ENCODE measurements at places on chromosomes 4 and X.
A peak's percentile ranks its signal among the peaks of the same experiment; 100 is the strongest.

DNA sequence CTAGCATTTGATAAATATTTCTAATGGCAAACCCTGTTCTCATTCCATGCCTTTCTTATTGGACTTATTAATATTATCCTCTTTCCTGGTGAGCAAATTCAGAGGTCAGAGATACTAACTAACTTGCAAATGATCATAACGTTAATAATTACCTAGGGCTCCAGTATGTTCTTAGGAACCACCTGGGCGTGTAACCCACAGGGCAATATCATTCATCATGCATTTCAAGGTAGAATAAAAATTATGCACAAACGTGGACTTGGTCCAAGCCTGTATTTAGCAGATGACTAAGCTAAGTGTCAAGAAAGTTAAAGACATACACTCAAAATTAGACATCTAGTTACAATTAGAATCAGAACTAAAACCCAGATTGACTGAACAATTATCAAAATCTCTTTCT is 850.1 kb downstream of the TRIML1 start:
- no peak overlapping the region for H3K4me3 ChIP-seq
- H3K27me3 ChIP-seq = no peaks in the 10 kb centered on the region
- no peak overlapping the region for H3K27ac ChIP-seq
- no peaks in the 10 kb centered on the region for H3K36me3 ChIP-seq
- peaks cover under 1% of the 10 kb centered on the region for H3K4me1 ChIP-seq

- H3K27ac ChIP-seq = no peak overlapping the region
- DNase-seq = no peak
- H3K27me3 ChIP-seq = no peaks in the 10 kb centered on the region
- peaks cover 8% of the 10 kb centered on the region for H3K36me3 ChIP-seq
These were observed 578.9 kb upstream of the FAT1 start for GRCh38 chr4:187302457-187303150.

DNA sequence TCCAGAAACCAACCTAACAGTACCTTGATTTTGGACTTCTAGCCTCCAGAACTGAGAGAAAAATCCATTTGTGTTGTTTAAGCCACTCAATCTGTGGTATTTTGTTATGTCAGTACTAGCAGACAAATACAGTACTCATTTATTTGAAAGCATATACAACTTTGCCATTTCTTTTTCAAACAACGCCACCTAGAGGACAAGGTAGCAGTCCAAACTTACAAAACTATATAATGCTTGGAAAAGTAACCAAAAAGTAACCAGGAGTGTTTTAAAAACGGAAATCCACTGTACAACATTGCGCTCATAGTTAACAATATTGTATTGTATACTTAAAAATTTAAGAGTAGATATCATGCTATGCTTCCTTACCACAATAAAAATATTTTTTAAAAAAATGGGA is 37.0 kb upstream of the FGF13 start:
- H3K36me3 ChIP-seq = no peaks in the 10 kb centered on the region
- DNase-seq = no peak
- no peak overlapping the region for H3K4me3 ChIP-seq

DNA sequence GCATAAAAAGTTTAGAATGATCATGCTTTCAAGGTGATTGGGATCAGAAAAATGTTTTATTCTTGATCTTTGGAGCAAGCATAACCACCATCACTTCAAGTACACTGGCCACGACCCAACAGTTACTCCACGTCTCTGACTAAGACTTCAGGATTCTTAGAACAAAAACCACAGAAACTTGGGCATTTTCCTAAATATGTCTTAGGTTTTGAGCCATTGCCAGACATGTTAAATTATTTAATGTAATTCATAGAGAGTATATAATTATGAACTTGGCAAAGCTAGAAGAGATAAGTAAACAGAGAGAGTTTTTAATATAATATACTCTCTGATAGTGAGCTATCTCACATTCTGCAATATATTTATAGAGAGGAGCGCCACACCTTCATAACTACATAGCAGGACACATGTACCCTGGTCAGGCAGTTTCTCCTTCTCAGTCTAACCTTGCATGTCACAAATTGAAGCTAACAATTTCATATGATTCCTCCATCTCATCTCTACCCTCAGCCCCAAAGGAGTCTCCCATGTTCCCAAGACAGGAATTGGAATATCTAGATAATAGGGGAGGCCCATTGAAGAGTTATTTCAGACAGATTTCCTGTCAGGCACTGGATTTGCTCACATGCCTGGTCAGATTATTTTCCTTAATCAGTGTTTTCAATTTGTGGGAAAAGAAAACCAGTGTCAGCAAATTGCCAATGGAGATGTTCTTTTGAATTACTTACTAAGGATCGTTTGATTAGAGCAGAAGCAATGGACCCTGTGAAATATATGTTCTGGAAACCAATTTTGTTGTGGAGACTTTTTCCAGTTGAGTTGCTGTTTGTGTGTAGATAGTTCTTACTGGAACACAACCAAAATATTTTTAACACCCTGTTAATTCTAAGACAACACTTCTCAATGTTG is 61.7 kb upstream of the GUCY1A1 start:
- no peaks in the 10 kb centered on the region for H3K36me3 ChIP-seq
- no peaks in the 10 kb centered on the region for H3K27me3 ChIP-seq
- no peak overlapping the region for H3K4me3 ChIP-seq
- no peaks in the 10 kb centered on the region for H3K4me1 ChIP-seq
- no peak overlapping the region for H3K27ac ChIP-seq

- H3K27ac ChIP-seq = no peak overlapping the region
- H3K36me3 ChIP-seq = peaks cover 3% of the 10 kb centered on the region
- no peak overlapping the region for H3K4me3 ChIP-seq
- no peak for DNase-seq
These were observed 19.3 kb downstream of the NEK1 start for GRCh38 chr4:169593050-169593560.

- H3K4me1 ChIP-seq = peaks cover 8% of the 10 kb centered on the region
- no peak overlapping the region for H3K27ac ChIP-seq
- H3K36me3 ChIP-seq = no peaks in the 10 kb centered on the region
- H3K4me3 ChIP-seq = no peak overlapping the region
- no peak for DNase-seq
These were observed 120.0 kb upstream of the MAB21L2 start for GRCh38 chr4:150461957-150462356.

- no peak for DNase-seq
- H3K4me1 ChIP-seq = no peaks in the 10 kb centered on the region
- H3K27me3 ChIP-seq = no peaks in the 10 kb centered on the region
- no peak overlapping the region for H3K4me3 ChIP-seq
These were observed 212.8 kb downstream of the GPAT3 start for GRCh38 chr4:83748711-83749110.

DNA sequence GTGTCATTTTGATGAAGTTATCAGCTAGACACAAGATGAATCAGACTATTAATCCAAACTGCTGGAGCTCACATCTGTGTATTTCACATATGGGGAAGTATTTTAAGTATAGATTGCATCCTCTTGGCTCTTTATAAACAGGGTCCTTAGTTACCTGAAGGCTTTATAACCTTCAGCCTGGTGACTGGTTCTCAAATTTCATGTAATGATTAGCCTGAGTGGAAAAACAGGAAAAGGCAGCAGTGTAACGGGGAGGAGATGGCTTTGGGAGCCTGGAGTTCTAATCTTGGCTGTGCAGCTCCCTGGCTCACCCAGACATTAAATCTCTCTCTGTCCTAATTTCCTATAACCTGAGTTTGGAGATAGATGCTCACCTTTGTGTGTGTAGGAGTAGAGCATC is 103.8 kb upstream of the HPF1 start:
- H3K4me1 ChIP-seq = no peaks in the 10 kb centered on the region
- H3K36me3 ChIP-seq = no peaks in the 10 kb centered on the region
- no peak overlapping the region for H3K4me3 ChIP-seq
- no peak overlapping the region for H3K27ac ChIP-seq
- DNase-seq = no peak

GRCh38 chrX:109858602-109859341 is 125.7 kb upstream of the ACSL4 start:
- H3K27ac ChIP-seq = no peak overlapping the region
- DNase-seq = no peak
- H3K4me3 ChIP-seq = no peak overlapping the region
- H3K36me3 ChIP-seq = no peaks in the 10 kb centered on the region

GRCh38 chrX:9108054-9108453 is 74.1 kb upstream of the FAM9B start:
- H3K36me3 ChIP-seq = no peaks in the 10 kb centered on the region
- DNase-seq = no peak

DNA sequence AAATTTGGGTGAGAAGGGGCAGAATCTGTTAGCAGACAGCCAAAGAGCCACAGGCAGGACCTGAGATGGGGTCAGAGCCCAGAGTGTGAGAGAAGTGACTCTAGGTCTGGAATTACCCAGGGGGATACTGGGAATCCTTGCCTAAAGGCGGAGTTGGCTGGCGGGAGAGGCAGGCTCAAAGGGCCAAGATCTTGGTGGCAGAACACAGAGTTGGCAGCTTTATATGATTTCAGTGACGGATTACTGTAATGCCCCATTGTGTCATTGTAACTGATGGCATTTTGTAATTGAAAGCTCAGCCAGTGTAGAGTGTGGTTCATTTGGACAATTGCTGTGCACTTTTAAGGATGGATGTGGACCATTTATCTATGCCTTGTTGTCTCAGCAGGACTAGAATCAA is 77.3 kb downstream of the SMIM20 start:
- peaks cover 4% of the 10 kb centered on the region for H3K27me3 ChIP-seq
- DNase-seq = no peak
- peaks cover 5% of the 10 kb centered on the region for H3K36me3 ChIP-seq
- H3K4me1 ChIP-seq = no peaks in the 10 kb centered on the region
- no peak overlapping the region for H3K27ac ChIP-seq

DNA sequence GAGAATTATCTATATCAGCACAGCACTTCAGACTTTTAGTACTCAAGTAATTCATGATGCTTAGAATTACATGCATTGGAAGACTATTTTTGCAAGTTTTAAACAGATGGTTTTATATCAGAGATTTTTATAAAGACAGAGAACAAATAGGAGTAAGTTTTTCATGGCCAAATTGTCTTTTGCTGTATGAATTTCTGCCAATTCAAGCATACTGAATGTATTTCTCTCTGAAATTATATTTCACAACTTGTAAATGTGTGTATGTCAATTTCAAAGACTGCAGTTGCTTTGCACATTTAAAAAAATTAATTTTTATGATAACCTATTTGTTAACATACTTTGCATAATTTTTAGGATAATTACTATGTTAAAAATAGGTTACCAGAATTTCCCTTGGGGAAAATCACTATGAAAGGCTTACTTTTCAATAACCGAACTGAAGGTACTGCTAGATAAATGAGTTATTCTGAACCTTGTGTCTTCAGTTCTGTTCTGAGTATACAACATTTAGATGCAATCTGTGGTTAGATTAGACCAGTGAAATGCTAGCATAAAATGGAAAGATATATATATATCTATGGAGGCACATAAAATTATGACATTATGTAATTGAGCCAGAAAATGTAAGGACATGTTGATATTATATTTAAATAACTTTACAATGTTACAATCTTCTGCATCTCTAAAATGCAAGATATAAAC is 1344.2 kb upstream of the PABPC4L start:
- H3K27ac ChIP-seq = no peak overlapping the region
- H3K4me3 ChIP-seq = no peak overlapping the region
- no peak for DNase-seq
- H3K36me3 ChIP-seq = no peaks in the 10 kb centered on the region
- no peaks in the 10 kb centered on the region for H3K27me3 ChIP-seq

GRCh38 chrX:45775468-45775867 is 574.8 kb upstream of the DIPK2B start:
- H3K4me3 ChIP-seq = no peak overlapping the region
- no peaks in the 10 kb centered on the region for H3K36me3 ChIP-seq
- peaks cover 18% of the 10 kb centered on the region for H3K4me1 ChIP-seq
- no peak for DNase-seq
- no peak overlapping the region for H3K27ac ChIP-seq

- H3K4me1 ChIP-seq = no peaks in the 10 kb centered on the region
- DNase-seq = no peak
- no peak overlapping the region for H3K27ac ChIP-seq
- H3K27me3 ChIP-seq = no peaks in the 10 kb centered on the region
- no peak overlapping the region for H3K4me3 ChIP-seq
These were observed 120.6 kb downstream of the JADE1 start for GRCh38 chr4:128930051-128930450.

- no peak overlapping the region for H3K27ac ChIP-seq
- H3K4me1 ChIP-seq = peaks cover 5% of the 10 kb centered on the region
- no peaks in the 10 kb centered on the region for H3K27me3 ChIP-seq
- H3K36me3 ChIP-seq = no peaks in the 10 kb centered on the region
These were observed 110.8 kb upstream of the PAQR3 start for GRCh38 chr4:79049840-79050540.

- DNase-seq = no peak
- H3K27me3 ChIP-seq = no peaks in the 10 kb centered on the region
- H3K27ac ChIP-seq = no peak overlapping the region
- no peak overlapping the region for H3K4me3 ChIP-seq
- H3K4me1 ChIP-seq = no peaks in the 10 kb centered on the region
- no peaks in the 10 kb centered on the region for H3K36me3 ChIP-seq
These were observed 50.6 kb downstream of the SCFD2 start for GRCh38 chr4:53315300-53315699.

DNA sequence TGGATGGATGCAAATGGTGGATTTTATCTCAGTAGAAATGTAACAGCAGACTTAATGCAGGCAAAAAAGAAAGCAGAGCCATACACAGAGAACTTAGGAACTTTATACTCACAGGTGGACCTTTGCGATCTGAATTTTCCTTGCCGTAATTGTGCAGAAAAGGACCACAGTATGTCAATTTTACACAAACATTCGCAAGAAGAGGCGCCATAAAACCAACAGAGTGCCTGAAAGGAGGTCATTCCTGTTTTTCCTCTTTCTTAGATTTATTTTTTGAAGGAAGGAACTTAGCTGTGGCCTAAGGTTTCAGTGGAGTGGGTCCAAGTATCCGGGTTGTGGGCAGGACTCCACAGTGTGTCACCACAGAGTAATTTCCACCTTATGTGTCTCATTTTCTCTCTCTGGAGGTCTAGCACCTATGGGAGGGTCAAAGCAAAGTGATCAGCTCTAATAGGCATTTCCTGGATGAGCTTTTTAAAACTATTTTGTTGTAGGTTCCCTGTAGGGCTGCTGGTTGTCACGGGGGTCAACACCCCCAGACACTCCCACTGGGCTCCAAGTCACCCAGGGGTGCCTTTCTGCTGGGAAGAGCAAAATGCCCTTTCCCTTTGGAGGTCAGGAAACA is 24.7 kb upstream of the PBDC1 start:
- peak overlapping the region; percentile 93 for H3K27ac ChIP-seq
- no peak for DNase-seq

GRCh38 chr4:100848841-100849240 is 331.0 kb upstream of the EMCN start:
- H3K4me3 ChIP-seq = no peak overlapping the region
- no peaks in the 10 kb centered on the region for H3K36me3 ChIP-seq
- DNase-seq = no peak
- H3K4me1 ChIP-seq = no peaks in the 10 kb centered on the region

Measured in endothelial cell (in vitro differentiated cells).